ENCODE measurements at places on chromosomes 1 and 21. TPM values are rescaled to one million over a fixed set of nuclear protein-coding genes. Genes with fewer than 3 reads are reported as not detected.

DNA sequence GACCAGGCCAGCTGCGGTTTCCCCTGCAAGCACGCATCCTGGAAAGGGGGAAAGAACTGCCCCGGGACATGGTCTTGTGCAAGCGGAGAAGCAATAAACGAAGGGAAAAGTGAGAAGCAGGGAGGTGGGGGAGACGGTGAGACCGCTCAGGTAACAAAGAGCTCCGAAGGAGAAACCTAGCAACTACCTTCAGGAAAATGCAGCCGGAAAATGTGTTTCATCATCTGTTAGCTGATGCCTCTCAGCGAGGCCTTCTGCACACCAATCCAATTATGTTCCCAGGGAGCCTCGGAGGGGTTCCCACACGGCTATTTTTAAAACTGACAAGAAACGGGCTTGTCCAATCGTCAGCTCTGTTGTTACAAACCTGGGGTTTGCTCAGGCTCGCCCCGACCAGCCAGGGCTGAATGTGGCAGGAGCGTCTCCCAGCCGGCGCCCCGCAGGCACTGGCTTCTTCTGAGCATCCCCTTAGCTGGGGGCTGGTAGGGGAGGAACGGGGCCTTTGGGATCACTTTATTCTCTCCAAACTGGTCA is 3.4 kb downstream of the RIPK4 start:
- DNase-seq = peak; percentile 63
- no peaks in the 10 kb centered on the region for H3K36me3 ChIP-seq
- peak overlapping the region; percentile 85 for H3K27ac ChIP-seq
- peaks cover 19% of the 10 kb centered on the region for H3K4me1 ChIP-seq
- H3K27me3 ChIP-seq = no peaks in the 10 kb centered on the region

GRCh38 chr1:205275133-205275532 is 46.4 kb downstream of the NUAK2 start:
- no peak overlapping the region for H3K27ac ChIP-seq
- H3K4me1 ChIP-seq = no peaks in the 10 kb centered on the region
- H3K4me3 ChIP-seq = no peak overlapping the region

DNA sequence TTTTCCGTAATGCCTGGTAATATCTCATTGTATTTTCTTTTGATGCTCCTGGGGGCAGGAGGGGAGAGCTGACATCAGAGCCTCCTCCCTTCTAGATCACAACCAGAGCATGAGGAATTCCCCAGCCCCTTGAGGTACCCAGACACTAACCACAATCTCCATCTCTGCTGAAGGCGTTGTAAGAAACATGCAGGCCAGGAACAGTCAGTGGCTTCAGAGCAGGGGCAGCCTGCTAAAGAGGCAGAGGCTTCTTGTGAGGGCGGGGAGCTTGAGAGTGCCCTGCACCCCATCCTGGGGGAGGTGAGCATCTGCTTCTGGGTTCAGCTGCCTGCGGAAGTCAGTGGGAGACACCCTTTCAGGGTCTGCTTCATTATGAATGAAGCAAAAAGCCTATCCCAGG is 19.0 kb downstream of the MAPKAPK2 start:
- H3K4me3 ChIP-seq = no peak overlapping the region
- peaks cover 3% of the 10 kb centered on the region for H3K4me1 ChIP-seq
- no peak for DNase-seq
- no peaks in the 10 kb centered on the region for H3K27me3 ChIP-seq
- H3K27ac ChIP-seq = no peak overlapping the region

The CFAP74 gene
- total RNA-seq = 9.1 TPM

The ATF3 gene
- 14.8 TPM for total RNA-seq

DNA sequence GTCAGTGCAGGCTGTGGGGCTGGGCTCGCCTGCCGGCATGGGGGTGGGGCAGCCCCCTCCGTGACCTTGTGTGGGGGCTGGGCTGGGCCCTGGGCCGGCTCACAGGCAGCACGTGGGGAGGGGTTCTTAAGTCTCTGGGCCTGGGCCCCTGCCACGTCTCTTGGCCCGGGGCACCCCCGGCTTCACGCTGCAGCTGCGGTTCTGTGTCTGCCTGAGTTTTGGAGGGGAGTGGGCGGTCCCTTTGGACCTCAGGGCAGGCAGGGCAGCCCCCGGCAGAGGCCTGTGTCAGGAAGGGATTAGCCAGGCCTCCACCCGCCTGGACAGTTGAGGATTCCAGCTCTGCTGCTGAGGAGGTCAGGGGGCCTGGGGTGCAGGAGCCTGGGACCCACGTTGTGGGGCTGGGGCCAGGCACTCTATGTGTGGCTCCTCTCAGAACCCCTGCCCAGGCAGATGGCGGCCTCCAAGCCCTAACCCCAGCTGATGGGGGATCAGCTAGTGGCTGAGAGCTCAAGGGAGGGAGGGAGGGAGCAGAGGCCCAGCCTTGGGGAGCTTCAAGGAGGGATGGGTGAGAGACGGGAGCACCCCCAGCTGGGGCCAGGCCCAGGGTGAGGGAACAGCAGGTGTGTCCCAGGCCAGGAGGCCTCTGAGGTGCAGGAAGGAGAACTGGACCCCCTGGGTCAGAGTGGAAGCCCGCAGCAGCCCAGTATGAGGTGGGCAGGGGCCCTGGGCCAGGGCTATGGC is 1.8 kb upstream of the PLCH2 start:
- DNase-seq = no peak
- H3K27me3 ChIP-seq = no peaks in the 10 kb centered on the region
- H3K4me1 ChIP-seq = no peaks in the 10 kb centered on the region
- H3K27ac ChIP-seq = no peak overlapping the region
- H3K36me3 ChIP-seq = no peaks in the 10 kb centered on the region

- no peaks in the 10 kb centered on the region for H3K27me3 ChIP-seq
- no peak overlapping the region for H3K4me3 ChIP-seq
- H3K36me3 ChIP-seq = no peaks in the 10 kb centered on the region
- H3K27ac ChIP-seq = no peak overlapping the region
Observed at GRCh38 chr1:24867084-24867870, 62.8 kb downstream of the RUNX3 start.

The PLEKHN1 gene
- 1.4 TPM for total RNA-seq

DNA sequence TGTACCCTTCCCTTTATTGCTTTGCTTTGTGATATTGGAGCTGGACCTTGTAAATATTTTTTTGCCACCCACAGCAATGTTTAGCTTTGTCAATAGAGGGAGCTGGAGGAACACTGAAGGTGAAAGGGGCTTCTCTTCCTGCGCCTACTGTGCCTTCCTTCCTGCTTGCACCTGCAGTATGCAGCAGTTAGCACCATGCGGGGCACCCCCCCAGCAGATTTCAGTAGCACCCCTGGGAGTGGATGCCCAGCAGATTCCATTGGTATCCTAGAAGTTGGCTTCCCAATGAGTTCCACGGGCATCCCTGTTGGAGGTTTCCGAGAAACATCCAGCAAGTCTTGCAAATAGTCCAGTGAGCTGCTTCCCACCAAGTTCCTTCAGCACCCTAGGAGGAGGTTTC is 25.6 kb downstream of the S100A10 start:
- no peaks in the 10 kb centered on the region for H3K4me1 ChIP-seq
- no peaks in the 10 kb centered on the region for H3K36me3 ChIP-seq
- no peak for DNase-seq
- H3K4me3 ChIP-seq = no peak overlapping the region
- no peaks in the 10 kb centered on the region for H3K27me3 ChIP-seq
- no peak overlapping the region for H3K27ac ChIP-seq

The RGS8 gene
- total RNA-seq = 1.5 TPM

- H3K36me3 ChIP-seq = no peaks in the 10 kb centered on the region
- peaks cover 4% of the 10 kb centered on the region for H3K4me1 ChIP-seq
- H3K4me3 ChIP-seq = no peak overlapping the region
- no peaks in the 10 kb centered on the region for H3K27me3 ChIP-seq
- no peak overlapping the region for H3K27ac ChIP-seq
Observed at GRCh38 chr1:1293263-1294249, 13.3 kb downstream of the SCNN1D start.

DNA sequence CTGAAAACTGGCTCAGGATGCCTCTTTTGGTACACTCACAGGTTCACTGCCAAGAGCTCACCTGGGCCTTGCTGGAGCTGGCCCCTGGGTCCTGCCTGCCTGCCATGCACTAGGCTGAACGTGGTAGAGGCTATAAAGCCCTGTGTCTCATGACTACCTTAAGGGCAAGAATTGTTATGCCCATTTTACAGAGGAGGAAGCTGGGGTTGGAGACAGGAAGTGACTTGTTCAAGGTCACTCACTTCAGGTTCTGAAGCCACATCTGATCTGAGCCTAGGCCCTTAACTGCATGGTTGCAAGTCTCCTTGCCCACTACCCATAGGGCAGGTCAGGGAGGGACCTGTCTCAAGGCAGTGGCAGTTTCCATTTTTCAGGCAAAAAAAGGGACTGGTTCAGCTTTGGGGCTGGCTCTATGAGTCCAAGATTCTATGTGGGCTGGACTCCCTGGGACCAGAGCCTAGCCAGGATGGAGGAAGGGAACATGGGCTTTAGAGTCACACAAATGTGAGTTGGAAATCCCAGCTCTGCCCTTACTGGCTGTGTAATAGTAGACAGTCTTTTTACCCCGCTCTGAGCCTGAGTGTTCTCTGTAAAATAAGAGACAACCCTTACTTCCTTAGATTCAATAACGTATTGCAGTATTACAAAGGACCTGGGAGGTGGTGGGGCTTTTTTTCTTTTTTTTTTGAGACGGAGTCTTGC is 7.8 kb downstream of the STK40 start:
- H3K36me3 ChIP-seq = no peaks in the 10 kb centered on the region
- DNase-seq = no peak
- H3K27ac ChIP-seq = no peak overlapping the region
- H3K4me1 ChIP-seq = peaks cover 20% of the 10 kb centered on the region
- no peak overlapping the region for H3K4me3 ChIP-seq
- no peaks in the 10 kb centered on the region for H3K27me3 ChIP-seq

DNA sequence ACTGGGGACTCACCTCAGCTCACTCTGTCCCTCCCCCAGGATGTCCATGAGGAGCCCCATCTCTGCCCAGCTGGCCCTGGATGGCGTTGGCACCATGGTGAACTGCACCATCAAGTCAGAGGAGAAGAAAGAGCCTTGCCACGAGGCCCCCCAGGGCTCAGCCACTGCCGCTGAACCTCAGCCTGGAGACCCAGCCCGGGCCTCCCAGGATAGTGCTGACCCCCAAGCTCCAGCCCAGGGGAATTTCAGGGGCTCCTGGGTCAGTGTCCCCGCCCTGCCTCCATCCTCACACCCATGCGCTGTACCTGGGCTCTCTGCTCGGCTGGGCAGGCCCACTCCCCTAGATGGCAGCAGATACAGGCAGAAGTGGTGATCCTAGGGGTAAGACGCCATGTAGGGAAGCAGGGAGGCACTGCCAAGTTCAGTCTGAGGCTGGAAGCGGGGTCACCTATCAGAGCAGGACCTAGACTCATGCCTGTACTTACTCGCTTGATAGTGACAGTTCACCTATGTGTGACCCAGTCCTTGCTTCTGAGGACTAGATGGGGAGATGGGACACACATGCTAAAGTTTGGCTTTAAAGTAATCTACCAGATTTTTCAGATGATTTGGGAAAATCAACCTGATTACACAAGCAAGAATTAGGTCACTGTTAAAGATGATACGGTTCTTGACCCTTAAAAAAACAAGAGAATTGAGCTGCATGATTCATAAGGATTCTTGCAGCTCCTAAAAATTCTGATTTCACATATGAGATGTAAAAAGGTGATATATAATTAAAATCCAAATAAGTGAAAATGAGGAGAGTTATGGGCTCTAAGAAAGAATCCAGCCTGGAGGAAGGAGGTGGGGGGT is 38.7 kb downstream of the ETNK2 start:
- no peak for DNase-seq
- H3K4me3 ChIP-seq = no peak overlapping the region
- H3K27ac ChIP-seq = no peak overlapping the region
- no peaks in the 10 kb centered on the region for H3K27me3 ChIP-seq

DNA sequence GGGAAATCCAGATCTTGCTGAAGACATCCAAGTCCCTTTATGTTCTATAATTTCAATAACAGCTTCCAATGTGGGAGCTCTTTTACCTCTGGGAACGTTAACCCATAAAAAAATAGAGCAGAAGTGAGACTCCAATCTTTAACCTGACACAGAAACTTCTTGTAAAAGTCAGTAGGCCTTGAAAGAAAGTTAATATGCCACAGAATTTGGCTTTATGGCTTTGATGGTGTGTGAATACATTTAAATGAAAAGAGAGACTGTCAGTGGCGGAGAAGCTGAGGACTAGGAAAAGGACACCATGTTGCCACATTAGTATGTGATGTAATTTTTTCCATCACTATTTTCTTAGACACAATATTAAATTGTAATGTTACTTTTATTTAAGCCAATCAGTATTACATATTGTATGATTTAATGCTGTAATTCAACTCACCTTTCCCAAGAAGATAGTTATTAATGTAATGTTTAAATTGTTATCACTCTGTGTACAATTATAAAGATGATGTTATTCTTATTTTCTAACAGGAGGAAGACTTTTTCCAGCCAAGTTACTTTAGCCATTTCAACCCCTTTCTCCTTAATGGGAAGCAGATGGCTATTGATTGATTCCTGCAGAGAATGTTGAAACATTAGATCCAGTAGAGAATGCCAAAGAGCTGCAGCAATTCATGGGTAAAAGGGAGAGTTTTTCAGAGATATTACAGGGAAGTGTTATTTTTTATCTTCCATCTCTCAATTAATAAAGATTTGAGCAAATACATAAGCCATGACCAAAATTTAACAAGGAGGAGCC is 17.5 kb upstream of the CLDN8 start:
- H3K27ac ChIP-seq = no peak overlapping the region
- no peaks in the 10 kb centered on the region for H3K36me3 ChIP-seq
- no peaks in the 10 kb centered on the region for H3K27me3 ChIP-seq
- H3K4me1 ChIP-seq = peaks cover under 1% of the 10 kb centered on the region
- H3K4me3 ChIP-seq = no peak overlapping the region

The MMEL1 gene
- 13.6 TPM for total RNA-seq

- no peaks in the 10 kb centered on the region for H3K36me3 ChIP-seq
- no peaks in the 10 kb centered on the region for H3K4me1 ChIP-seq
- no peak overlapping the region for H3K4me3 ChIP-seq
- no peaks in the 10 kb centered on the region for H3K27me3 ChIP-seq
- H3K27ac ChIP-seq = no peak overlapping the region
Observed at GRCh38 chr1:53754484-53755312, 15.7 kb upstream of the GLIS1 start.

The SAMSN1 gene
- 1.1 TPM for total RNA-seq

The FBXO2 gene
- 14.1 TPM for total RNA-seq

The FAM151A gene
- total RNA-seq = not detected

GRCh38 chr1:202873026-202873425 is 15.9 kb downstream of the RABIF start:
- H3K27me3 ChIP-seq = no peaks in the 10 kb centered on the region
- no peak overlapping the region for H3K4me3 ChIP-seq
- no peak overlapping the region for H3K27ac ChIP-seq
- no peaks in the 10 kb centered on the region for H3K36me3 ChIP-seq

GRCh38 chr1:209629621-209630382 is 22.4 kb downstream of the LAMB3 start:
- DNase-seq = no peak
- no peaks in the 10 kb centered on the region for H3K27me3 ChIP-seq
- no peaks in the 10 kb centered on the region for H3K4me1 ChIP-seq
- H3K36me3 ChIP-seq = no peaks in the 10 kb centered on the region
- H3K4me3 ChIP-seq = no peak overlapping the region

Data from prostate gland (tissue), 2 donors.